ENCODE measurements at places on chromosomes 4 and X.

DNA sequence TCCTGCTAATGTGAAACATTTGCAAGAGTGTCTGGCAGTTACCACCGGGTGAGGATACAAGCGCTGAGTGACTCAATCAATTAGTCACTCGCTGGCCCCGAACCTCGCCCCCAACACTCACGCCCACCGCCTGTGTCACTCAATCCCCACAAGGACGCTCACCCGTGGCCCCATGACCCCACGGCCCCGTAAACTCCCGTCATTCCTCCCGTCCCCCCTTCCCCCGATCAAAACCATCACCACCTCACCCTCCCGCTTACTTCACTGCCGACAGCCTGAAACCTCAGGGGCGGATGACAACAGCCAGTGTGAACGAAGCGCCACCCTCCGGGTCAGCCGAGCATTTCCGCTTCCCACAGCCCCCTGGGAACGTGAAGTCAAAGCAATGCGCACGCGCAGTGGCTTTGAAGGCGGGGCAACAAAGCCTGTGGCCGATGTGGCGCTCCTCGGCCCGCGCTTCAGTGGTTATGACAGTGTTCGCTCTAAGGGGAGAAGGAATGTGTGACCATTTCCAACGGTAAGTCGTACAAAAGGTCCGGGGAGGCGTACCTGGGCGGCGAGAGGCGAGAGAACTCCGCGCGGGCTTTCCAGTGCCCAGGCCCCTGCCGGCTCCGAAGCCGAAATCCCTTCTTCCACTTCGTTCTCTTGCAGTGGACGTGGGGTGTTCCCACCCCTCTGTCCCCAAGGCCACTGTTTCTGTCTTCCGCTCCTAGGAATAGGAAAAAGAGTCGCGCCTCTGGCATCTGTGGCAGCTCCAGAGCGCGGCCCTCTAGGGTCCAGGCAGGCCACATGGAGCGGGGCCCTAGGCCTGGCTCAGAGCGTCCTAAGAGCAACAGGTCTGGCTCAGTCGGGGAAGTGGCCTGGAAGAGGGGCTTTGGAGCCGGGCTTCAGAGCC lies at the start of gene ZNF674:
Gene ZNF674, minus strand, starts transcription at position 311 of the 895 bp plus-strand sequence. CDS start 3,334 bp downstream, outside the sequence.
- DNase-seq = peak; percentile 92

DNA sequence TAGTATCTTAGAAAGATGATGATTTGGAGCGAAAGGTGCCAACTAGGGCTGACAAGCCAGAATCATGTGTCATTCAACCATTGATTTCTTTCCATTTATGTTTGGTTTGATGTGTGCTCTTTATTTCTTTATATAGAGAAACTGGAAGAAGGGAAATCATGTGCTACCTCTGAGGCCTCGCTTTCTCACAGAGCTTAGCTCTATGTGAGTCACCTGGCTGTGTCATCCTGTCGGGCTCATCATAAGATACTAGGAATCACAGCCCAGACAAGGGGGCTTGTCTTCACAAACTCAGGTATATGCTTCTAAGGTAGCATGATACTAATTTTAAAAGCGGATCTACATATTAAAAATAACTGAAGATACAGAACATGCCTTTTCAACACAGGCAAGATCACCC lies 81.7 kb upstream of the GPM6B start:
- no peak for DNase-seq

- no peak for DNase-seq
Measured at GRCh38 chr4:62528874-62529273, 1328.7 kb downstream of the ADGRL3 start.

DNA sequence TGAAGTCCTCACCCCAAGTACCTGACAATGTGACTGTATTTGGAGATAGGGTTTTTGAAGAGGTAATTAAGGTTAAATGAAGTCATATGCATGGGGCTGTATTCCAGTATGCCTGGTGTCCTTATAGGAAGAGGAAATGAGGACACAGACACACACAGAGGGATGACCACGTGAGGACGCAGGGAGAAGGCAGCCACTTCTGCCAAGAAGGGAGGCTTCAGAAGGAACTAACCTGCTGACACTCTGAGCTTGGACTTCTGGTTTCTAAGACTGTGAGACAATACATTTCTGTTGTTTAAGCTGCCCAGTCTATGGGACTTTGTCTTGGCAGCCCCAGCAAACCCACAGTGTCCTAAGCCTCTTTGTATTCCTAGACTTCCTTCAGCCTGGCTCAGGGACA lies 3.0 kb upstream of the SLC2A9 start:
- DNase-seq = no peak

DNA sequence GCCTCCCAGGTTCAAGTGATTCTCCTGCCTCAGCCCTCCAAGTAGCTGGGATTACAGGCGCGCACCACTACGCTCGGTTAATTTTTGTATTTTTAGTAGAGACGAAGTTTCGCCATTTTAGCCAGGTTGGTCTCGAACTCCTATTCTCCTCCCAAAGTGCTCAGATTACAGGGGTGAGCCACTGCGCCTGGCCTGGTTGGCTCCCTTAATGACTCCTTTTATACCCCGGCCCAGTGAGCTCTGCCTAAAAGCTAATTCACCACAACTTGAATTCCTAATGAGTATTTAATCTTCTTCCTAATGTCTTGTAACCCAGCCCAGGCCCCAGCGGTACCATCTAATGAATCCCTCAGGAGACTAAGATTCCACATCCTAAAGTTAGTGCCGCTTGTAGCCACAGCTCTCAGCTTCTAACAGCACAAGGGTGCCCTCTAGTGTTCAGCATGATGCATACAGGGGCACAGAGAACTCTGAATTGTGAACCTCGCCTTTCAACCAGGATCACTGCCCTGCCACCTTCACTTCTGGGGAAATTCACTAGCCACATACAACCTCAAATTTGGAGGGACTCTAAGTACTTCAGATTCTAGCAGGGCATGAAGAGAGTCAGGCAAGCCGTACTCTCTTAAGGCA lies 89.5 kb downstream of the OR13H1 start:
- no peak for DNase-seq

DNA sequence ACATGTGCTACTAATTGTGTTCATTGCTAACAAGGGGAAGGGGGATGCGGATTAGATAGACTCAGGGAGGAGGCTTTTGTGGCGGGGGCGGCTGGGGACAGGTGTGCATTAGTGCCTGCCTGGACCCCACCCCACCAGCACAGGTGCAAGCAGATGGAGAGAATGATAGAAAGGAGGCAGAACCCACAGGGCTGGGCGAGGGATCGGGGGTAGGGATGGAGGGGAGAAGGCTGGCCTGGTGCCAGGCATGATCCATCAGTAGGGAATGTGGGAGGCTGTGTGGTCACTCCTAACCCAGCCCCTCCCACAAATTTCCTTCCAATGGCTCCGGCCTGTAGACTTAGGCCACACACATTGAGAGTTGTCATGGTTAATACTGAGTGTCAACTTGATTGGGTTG lies 30.5 kb upstream of the CRMP1 start:
- no peak for DNase-seq

- no peak for DNase-seq
Measured at GRCh38 chr4:185480016-185480732, 8.6 kb upstream of the CCDC110 start.

- DNase-seq = peak; percentile 73
Measured at GRCh38 chr4:8198206-8198905, 734 bp upstream of the SH3TC1 start.

Data from upper lobe of left lung (tissue), 6 donors.